ENCODE measurements at places on chromosomes 16 and 17. TPM values are rescaled to one million over a fixed set of nuclear protein-coding genes. Genes with fewer than 3 reads are reported as not detected.
A peak's percentile ranks its signal among the peaks of the same experiment; 100 is the strongest.

- H3K27ac ChIP-seq: no peak overlapping the region
- DNase-seq: no peak
- peaks cover 17% of the 10 kb centered on the region for H3K36me3 ChIP-seq
- H3K4me3 ChIP-seq: no peak overlapping the region
- no peaks in the 10 kb centered on the region for H3K27me3 ChIP-seq
Observed at GRCh38 chr17:61485067-61485775, 33.0 kb downstream of the TBX4 start.

DNA sequence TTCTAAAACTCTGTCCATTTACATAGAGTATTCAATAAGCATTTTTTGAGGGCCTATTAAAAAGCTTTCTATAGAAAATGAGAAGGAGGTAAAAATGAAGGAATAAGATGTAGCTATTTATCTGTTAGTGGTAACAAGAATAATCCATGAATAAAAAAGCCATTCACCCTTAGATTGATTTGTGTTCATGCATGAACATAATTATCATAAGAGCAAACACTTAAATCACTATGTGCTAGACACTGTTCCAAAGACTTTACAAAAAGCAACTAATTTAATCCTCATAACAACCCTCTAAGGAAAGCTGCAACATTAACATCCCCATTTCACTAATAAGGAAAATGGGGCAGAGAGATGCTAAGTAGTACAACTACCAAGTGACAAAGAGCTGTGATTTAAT lies 6.6 kb downstream of the CCDC47 start:
- DNase-seq: no peak
- no peaks in the 10 kb centered on the region for H3K4me1 ChIP-seq
- H3K36me3 ChIP-seq: peaks cover 4% of the 10 kb centered on the region
- no peak overlapping the region for H3K4me3 ChIP-seq

- H3K4me3 ChIP-seq: no peak overlapping the region
- H3K36me3 ChIP-seq: no peaks in the 10 kb centered on the region
- no peaks in the 10 kb centered on the region for H3K27me3 ChIP-seq
- DNase-seq: peak; percentile 42
- H3K4me1 ChIP-seq: peaks cover 12% of the 10 kb centered on the region
Observed at GRCh38 chr17:9240659-9241370, 219.5 kb downstream of the NTN1 start.

- H3K36me3 ChIP-seq: no peaks in the 10 kb centered on the region
- H3K27ac ChIP-seq: no peak overlapping the region
- H3K27me3 ChIP-seq: no peaks in the 10 kb centered on the region
Observed at GRCh38 chr17:2837147-2837561, 40.9 kb downstream of the RAP1GAP2 start.

- no peak overlapping the region for H3K27ac ChIP-seq
- no peak for DNase-seq
- no peaks in the 10 kb centered on the region for H3K4me1 ChIP-seq
- peaks cover 13% of the 10 kb centered on the region for H3K36me3 ChIP-seq
- no peaks in the 10 kb centered on the region for H3K27me3 ChIP-seq
Observed at GRCh38 chr17:81676906-81677305, 6.7 kb downstream of the ARL16 start.

GRCh38 chr16:83338941-83339340 lies 468.8 kb upstream of the HSBP1 start:
- H3K4me3 ChIP-seq: no peak overlapping the region
- H3K4me1 ChIP-seq: no peaks in the 10 kb centered on the region
- no peak for DNase-seq
- H3K36me3 ChIP-seq: no peaks in the 10 kb centered on the region
- H3K27me3 ChIP-seq: no peaks in the 10 kb centered on the region

- DNase-seq: peak; percentile 87
- H3K4me3 ChIP-seq: peak overlapping the region; percentile 68
- H3K4me1 ChIP-seq: peaks cover 10% of the 10 kb centered on the region
- no peaks in the 10 kb centered on the region for H3K36me3 ChIP-seq
- H3K27ac ChIP-seq: peak overlapping the region; percentile 89
Observed at GRCh38 chr17:7213895-7214299, 5.7 kb downstream of the DLG4 start.

DNA sequence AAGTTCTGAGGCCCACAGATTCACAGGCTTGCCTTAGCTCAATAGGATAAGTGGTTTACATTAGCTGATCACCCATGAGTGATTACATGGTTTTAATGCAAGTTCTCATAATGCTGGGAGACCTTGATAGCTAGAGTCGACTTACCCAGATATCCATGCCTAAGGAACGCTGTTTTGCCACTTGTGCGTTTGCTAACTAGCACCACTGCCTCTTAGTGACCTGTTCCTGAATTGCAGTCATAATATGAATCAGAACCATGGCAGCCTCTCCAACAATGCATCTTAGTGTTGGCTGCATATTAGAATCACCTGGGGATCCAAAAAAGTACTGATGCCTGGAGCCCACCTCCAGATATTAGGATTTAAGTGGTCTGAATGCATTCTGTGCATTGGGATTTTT lies 251.1 kb upstream of the CDH5 start:
- peaks cover 7% of the 10 kb centered on the region for H3K4me1 ChIP-seq
- no peak overlapping the region for H3K4me3 ChIP-seq
- no peaks in the 10 kb centered on the region for H3K27me3 ChIP-seq
- no peaks in the 10 kb centered on the region for H3K36me3 ChIP-seq
- no peak overlapping the region for H3K27ac ChIP-seq
- DNase-seq: no peak

GRCh38 chr16:69566981-69567680 lies 1.4 kb downstream of the NFAT5 start:
- H3K27me3 ChIP-seq: no peaks in the 10 kb centered on the region
- peak overlapping the region; percentile 92 for H3K27ac ChIP-seq
- peak; percentile 31 for DNase-seq
- H3K4me3 ChIP-seq: peak overlapping the region; percentile 98

GRCh38 chr17:78719630-78720298 lies 62.3 kb downstream of the CYTH1 start:
- H3K27me3 ChIP-seq: no peaks in the 10 kb centered on the region
- peaks cover 7% of the 10 kb centered on the region for H3K4me1 ChIP-seq
- DNase-seq: no peak
- H3K36me3 ChIP-seq: no peaks in the 10 kb centered on the region
- H3K4me3 ChIP-seq: no peak overlapping the region

- no peak overlapping the region for H3K27ac ChIP-seq
- H3K36me3 ChIP-seq: no peaks in the 10 kb centered on the region
- no peak overlapping the region for H3K4me3 ChIP-seq
- no peak for DNase-seq
- H3K27me3 ChIP-seq: no peaks in the 10 kb centered on the region
Observed at GRCh38 chr16:19245326-19245925, 40.1 kb upstream of the CLEC19A start.

DNA sequence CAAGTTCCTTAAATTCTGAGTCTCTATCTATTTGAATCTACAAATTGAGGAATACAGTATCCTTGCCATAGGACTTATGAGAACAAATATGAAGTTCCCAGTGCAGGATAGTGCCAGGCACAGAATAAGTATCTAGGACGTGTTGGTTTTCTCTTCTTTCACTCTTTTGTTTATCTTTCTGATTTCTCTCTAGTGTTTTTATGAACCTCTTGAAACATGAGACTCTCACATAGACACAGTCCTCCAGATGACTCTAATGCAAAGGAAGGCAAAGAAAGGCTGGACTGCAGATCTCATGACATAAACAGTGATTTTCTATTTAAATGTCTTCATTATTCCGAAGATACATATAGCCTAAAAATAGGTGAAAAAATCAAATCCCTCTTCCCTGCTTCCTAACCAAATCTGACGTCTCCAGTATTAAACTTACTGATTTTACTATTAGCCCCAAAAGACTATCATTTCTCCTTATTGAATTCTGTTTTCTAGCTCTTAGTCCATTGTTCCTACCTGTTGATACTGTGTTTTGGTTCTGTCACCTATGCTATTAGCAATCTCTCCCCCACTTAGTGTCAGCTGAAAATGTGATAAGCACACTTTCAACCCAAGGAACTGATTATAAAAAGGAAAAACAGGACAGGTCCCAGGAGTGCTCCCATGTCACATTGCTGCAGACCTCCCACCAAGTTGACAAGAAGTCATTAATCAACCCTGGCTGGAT lies 24.9 kb upstream of the ADAMTS18 start:
- DNase-seq: no peak
- H3K27me3 ChIP-seq: no peaks in the 10 kb centered on the region
- no peak overlapping the region for H3K4me3 ChIP-seq

DNA sequence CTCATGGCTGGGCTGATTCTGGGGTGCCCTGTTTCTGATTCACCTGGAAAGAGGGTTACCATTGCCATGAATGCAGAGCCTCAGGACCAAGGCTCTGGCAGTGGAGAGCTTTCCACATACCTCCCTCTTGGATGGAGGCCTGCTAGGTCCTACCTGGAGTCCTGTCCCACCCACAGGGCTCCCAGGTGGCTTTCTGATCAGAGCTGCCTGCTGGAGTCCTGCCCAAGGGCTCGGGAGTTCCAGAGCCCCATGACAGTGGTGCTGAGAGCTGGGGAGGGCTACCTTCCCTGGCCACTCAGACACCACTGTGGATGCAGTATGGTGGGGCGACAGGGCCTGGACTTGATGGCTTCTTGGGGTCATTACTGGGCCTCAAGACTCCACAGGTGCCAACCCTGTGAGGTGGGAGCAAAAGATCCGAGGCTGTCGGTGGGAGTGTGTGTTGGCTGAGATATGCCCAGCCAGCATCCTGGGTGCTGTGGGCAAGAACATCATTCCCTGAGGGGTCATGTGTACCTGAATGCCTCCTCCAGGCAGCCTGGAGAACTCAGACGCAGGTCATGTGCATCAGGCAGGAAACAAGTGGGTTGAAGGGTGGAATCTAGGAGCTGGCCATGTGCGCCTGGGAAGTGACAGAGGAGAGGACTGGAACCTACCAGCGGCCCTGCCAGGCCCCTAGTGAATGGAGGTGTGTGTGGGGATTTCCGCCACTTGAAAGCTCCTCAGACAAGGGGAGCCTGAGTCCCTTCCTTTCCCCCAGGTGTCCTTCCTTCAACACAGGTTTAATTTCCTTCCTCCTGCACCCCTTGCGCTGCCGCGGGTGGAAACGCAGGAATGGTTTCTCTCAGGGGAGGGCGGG lies 2.3 kb upstream of the WNT3 start:
- no peaks in the 10 kb centered on the region for H3K4me1 ChIP-seq
- H3K36me3 ChIP-seq: no peaks in the 10 kb centered on the region
- DNase-seq: no peak

GRCh38 chr17:66627985-66628384 lies 206.9 kb upstream of the CACNG5 start:
- H3K27me3 ChIP-seq: no peaks in the 10 kb centered on the region
- DNase-seq: no peak
- peaks cover 4% of the 10 kb centered on the region for H3K4me1 ChIP-seq
- no peak overlapping the region for H3K4me3 ChIP-seq
- no peak overlapping the region for H3K27ac ChIP-seq

- H3K4me3 ChIP-seq: no peak overlapping the region
- no peaks in the 10 kb centered on the region for H3K27me3 ChIP-seq
- no peaks in the 10 kb centered on the region for H3K36me3 ChIP-seq
- peaks cover 2% of the 10 kb centered on the region for H3K4me1 ChIP-seq
- no peak for DNase-seq
- no peak overlapping the region for H3K27ac ChIP-seq
Observed at GRCh38 chr17:35342276-35342675, 31.1 kb downstream of the SLFN11 start.

- H3K4me3 ChIP-seq: no peak overlapping the region
- H3K27me3 ChIP-seq: no peaks in the 10 kb centered on the region
- H3K4me1 ChIP-seq: no peaks in the 10 kb centered on the region
- H3K27ac ChIP-seq: no peak overlapping the region
- no peak for DNase-seq
- no peaks in the 10 kb centered on the region for H3K36me3 ChIP-seq
Observed at GRCh38 chr16:12153662-12154061, 177.1 kb downstream of the SNX29 start.

GRCh38 chr17:80569924-80570323 lies 25.3 kb downstream of the RPTOR start:
- no peak for DNase-seq
- no peak overlapping the region for H3K4me3 ChIP-seq
- no peaks in the 10 kb centered on the region for H3K36me3 ChIP-seq
- no peak overlapping the region for H3K27ac ChIP-seq

GRCh38 chr17:1936766-1937165 lies 88.4 kb downstream of the RTN4RL1 start:
- no peak overlapping the region for H3K4me3 ChIP-seq
- DNase-seq: no peak
- no peaks in the 10 kb centered on the region for H3K4me1 ChIP-seq
- H3K36me3 ChIP-seq: no peaks in the 10 kb centered on the region
- peaks cover 5% of the 10 kb centered on the region for H3K27me3 ChIP-seq

- no peaks in the 10 kb centered on the region for H3K4me1 ChIP-seq
- DNase-seq: no peak
- H3K27me3 ChIP-seq: no peaks in the 10 kb centered on the region
- no peak overlapping the region for H3K27ac ChIP-seq
- no peak overlapping the region for H3K4me3 ChIP-seq
- no peaks in the 10 kb centered on the region for H3K36me3 ChIP-seq
Observed at GRCh38 chr16:5026664-5027063, 7.1 kb downstream of the NAGPA start.

DNA sequence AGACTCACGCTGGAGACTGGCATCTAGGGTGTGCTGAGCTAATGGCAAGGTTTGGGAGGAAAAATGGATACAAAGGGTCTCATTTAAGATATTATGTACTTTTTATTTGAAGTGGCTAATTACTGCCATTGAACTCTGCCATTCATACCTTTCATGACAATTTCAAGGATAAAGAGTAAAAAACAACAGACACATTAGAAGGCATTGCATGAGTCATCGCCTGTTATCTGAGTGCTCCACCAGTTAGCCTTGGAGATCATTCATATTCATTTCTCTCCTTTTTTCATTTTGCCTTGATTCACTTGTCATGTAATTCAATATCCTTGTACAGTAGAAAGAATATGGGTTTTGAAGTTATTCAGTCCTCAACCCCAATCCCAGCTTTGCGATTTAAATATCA lies 109.5 kb downstream of the CDH8 start:
- H3K36me3 ChIP-seq: no peaks in the 10 kb centered on the region
- no peak overlapping the region for H3K27ac ChIP-seq
- H3K27me3 ChIP-seq: no peaks in the 10 kb centered on the region
- no peaks in the 10 kb centered on the region for H3K4me1 ChIP-seq
- H3K4me3 ChIP-seq: no peak overlapping the region

GRCh38 chr16:83701494-83701893 lies 106.3 kb upstream of the HSBP1 start:
- H3K36me3 ChIP-seq: no peaks in the 10 kb centered on the region
- peak; percentile 33 for DNase-seq
- peaks cover 2% of the 10 kb centered on the region for H3K4me1 ChIP-seq
- H3K27ac ChIP-seq: no peak overlapping the region
- H3K27me3 ChIP-seq: no peaks in the 10 kb centered on the region
- no peak overlapping the region for H3K4me3 ChIP-seq

- H3K36me3 ChIP-seq: no peaks in the 10 kb centered on the region
- H3K27ac ChIP-seq: peak overlapping the region; percentile 4
- peaks cover 69% of the 10 kb centered on the region for H3K4me1 ChIP-seq
- peak; percentile 85 for DNase-seq
- H3K4me3 ChIP-seq: no peak overlapping the region
Observed at GRCh38 chr16:11359370-11359769, 14.1 kb downstream of the RMI2 start.

The KRTAP3-2 gene
- total RNA-seq: not detected

The ZNF18 gene
- 16.8 TPM for total RNA-seq

The ADAP2 gene
- total RNA-seq: 4.3 TPM

The CENPX gene
- 30.4 TPM for total RNA-seq

The KRTAP4-6 gene
- total RNA-seq: not detected

The GAST gene
- total RNA-seq: not detected

The TP53TG3F gene
- total RNA-seq: not detected

The RHOT2 gene
- 27.7 TPM for total RNA-seq

The IKZF3 gene
- not detected for total RNA-seq

The LRRC37A3 gene
- total RNA-seq: 7.3 TPM

The TNFSF13 gene
- total RNA-seq: 1.5 TPM

The LGALS9B gene
- not detected for total RNA-seq

The PITPNM3 gene
- 0.99 TPM for total RNA-seq

The CCL8 gene
- 0.26 TPM for total RNA-seq

The CES4A gene
- total RNA-seq: 2.1 TPM
